ENCODE measurements at places on chromosomes 4 and X.
A peak's percentile ranks its signal among the peaks of the same experiment; 100 is the strongest.

DNA sequence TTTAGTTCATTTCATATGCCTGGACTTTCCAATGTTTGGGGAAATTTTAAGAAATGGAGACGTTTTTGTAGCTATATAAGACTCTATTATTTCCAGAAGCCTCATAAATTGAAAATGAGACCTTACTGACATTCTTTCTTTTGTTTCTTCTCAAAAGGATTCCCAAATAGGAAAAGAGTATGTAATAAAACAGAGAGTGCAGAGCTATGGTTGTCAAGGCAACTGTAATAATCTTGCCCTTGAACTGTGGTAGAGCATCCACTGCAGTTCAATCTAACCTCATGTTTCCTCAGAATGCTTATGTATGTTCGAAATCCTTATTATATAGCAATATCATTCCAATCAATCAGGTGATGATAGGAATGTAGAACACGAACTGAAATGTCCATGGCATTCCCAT is 54.1 kb downstream of the AMELX start:
- DNase-seq: no peak

DNA sequence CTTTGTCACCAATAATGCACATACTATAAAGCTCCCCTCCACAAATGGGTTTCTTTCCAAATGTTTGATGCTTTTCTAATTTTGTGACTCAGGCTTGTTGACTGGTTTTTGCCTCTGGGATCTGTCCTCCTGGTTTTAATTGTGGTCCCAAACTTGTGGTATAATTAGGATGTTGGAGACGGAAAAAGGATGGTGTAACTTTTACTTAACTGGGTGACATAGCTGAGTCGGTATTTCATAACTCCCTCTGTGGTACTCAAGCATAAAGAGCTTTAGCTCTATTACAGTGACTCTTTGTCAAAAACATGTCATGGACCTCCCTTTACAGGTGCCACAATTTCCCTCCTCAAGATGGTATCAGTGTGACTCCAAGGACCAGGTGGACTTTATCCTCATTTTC is 119.7 kb upstream of the RBPJ start:
- DNase-seq: no peak

GRCh38 chr4:184534511-184535391 is 60.4 kb upstream of the IRF2 start:
- no peak for DNase-seq

DNA sequence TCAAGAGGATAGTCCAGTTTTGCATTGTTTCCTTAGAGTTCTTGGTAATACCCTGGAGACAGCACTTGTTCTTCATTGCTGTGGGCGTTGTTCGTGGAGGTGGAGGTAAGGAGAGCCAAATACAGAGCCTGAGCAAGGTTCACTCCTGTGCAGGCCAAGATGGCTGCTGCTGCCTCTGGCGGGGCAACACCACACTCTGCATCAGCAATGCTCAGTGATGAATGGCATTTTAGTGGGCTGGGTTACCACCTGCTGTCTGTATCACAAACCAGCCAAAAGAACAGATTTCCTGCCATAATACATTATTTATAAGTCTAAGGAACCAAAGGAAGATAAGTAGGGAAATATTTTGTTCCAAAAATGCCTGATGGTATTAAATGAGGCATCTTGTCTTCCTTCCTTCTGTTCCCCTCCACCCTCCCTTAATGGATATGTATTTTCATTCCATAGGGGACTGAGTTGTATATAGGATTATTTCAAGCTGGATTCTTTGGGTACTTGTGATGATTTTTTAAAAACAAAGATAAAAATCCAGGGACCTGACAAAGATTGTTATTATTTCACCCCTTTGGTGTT is 61.6 kb upstream of the LIMCH1 start:
- no peak for DNase-seq

DNA sequence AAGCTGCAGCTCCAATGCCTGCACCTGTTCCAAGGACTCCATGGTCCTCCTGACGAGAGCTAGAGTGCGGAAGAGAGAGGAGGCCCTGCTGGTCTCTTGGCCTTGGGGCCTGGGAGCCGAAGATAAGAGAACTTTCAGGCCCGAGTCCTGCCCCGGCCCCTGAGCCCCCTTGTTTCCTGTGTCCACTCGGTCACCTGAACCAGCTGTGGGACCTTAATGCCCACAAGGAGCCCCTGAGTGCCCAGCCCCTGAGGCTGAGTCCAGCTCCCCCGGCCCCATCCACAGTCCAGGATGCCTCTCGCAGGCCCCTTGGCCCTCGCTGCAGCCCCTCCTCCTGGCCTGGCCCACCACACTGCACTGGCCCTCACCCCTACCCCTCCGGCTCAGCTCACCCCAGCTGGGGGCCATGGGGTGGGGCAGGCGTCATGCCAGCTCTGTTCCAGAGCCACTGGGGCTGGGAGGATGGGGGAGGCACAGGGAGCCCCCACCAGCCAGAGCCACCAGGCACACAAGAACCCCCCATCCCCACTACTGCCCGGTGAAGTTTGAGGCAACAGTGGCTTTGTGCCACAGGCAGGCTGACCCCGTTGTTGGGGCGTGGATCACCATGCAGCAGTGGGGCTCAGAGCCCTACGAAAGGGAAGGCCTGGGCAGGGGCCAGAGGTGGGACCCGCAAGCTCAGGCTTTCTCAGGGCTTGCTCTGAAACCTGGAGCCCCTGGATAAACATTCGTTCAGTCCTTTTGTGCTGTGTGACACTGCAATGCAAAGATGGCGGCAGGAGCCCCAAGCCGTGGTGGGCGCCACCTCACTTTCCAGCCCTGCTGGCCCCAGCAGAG is 14.1 kb downstream of the NAT8L start:
- DNase-seq: no peak

DNA sequence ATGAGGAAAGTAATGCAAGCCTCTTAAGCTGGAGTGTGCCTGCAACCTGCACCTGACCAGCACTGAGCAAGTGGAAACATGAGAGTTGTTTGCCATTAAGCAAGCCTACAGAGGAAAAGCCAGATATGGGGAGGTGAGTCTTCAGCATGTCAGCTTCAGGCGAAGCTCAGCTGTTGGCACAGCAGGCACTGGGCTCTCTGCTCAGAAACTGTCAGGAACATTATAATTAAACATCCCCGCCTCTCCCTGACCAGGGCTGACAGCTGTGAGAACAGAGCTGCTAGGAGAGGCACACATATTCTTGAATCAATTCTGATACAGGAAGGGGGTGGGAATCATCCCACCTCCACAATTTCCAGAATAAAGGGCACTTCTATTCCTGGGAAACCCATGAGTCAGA is 19.0 kb upstream of the DCX start:
- no peak for DNase-seq

- DNase-seq: no peak
Observed at GRCh38 chrX:131711478-131711867, 167.6 kb downstream of the OR13H1 start.

DNA sequence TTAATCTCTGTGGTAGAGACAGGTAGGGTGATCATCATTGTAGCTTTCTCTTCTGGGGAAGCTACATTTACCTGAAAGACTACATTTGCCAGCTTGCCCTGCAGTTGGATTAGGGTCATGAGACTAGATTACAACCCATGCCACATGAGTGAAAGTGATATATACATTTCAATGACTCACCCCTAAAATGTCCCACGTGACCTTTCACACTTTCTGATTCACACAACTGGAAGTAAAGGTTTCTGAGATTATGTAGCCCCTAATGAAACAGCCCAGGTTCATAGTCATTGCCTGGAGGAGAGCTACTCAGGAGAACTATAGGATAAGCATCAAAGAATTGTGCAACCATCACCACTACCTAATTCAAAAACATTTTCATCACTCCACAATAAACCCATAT is 17.8 kb downstream of the PDCL2 start:
- no peak for DNase-seq

DNA sequence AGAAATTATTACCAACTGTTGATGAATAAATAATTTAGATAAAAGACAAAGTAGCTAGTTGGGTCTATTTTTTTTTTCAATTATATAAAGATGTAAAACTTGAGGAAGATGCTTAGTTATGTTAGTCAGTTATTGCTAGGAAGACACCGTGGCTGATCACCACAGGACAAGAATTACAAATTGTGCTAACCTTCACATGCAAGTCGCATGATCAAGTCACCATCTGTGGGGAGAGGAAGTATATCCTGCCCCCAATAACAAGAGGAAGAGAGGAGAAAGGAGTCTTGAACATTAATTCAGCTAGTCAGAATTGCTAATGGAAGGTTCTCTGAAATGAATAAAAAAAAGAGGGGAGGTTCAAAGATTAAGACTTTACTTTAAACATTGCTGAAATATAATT is 52.3 kb downstream of the CPEB2 start:
- DNase-seq: no peak

DNA sequence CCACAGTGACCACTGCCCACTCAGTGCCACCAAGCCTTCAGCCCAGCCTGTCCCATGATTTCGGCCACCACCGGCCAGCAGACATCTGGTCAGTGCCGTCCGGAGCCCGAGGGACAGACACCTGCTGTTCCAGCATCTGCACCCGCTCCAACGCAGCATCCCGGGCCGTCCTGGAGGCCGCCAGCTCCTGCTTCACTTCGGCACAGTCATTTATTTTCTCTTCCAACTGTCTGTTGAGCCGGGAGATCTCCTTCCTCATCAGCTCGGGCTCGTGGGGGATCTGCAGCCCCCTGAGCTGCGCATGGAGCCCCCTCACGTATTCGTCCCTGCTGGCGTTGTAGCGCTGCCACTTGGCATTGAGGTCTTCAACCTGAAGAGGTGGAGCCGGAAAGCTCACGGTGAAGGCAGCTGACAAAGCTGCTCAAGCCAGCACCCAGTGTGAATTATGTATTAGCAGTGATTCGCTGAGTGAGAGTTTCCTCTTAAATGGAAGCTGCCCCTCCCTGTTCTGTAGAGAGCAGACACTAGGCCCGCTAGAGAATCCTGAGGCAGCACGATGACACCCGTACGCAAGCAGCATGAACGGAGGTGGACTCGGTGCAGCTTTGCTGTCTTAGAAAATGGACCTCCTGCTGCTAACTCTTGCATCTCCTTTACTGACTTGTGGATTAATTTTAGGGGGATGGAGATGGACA is 11.4 kb downstream of the TNIP2 start:
- no peak for DNase-seq

- no peak for DNase-seq
Observed at GRCh38 chrX:130057209-130057608, 53.1 kb downstream of the ELF4 start.

DNA sequence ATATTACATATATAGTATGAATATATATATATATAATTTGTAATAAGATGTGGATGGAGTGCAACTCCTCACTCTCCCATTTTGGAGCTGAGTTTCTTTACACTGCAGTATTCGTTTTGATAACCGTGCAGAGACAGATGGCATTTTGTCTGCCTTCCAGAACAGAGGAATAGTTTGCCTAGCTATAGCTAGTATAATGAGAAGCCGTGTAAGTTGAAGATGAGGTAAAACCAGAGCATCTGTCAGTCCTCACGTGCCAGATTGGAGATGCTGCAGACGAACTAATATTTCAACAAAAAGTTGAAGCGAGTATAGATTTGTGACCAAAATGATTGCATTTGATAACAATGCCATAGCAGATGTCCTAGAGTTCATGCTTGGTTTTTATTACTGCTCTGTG is 180.6 kb downstream of the FMR1NB start:
- DNase-seq: no peak

- DNase-seq: no peak
Observed at GRCh38 chr4:183503497-183504063, 1.3 kb upstream of the ING2 start.

- peak; percentile 59 for DNase-seq
Observed at GRCh38 chr4:40228497-40229365, 31.9 kb downstream of the RHOH start.

DNA sequence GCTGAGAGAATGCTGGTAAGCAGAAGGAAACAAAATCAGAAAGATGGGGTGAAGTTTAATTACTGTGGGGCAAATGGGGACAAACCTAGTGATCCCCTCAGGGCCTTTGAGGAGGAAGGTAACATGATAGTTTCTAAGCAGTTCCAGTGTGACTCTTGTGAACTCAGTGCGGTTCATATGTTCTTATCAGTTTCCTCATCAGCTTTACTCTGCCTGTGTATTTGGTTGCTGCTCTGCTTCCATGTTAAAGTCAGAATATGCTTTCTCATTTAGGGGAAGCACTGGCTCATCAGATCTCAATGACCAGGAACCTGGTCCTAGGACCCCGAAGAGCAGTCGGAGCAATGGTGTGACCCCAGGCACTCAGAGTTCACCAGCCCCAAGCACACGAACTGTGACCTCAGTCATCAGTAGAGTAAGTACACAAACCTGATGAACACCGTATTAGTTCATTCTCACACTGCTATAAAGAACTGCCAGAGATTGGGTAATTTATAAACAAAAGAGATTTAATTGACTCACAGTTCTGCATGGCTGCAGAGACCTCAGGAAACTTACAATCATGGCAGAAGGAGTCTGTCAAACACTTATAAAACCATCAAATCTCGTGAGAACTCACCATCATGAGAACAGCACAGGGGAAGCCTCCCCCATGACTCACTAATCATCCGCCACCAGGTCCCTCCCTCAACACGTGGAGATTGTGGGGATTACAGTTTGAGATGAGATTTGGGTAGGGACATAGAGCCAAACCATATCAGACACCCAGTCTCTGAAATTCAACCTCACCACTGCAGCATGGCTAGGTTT is 83.0 kb downstream of the SYTL5 start:
- DNase-seq: no peak

DNA sequence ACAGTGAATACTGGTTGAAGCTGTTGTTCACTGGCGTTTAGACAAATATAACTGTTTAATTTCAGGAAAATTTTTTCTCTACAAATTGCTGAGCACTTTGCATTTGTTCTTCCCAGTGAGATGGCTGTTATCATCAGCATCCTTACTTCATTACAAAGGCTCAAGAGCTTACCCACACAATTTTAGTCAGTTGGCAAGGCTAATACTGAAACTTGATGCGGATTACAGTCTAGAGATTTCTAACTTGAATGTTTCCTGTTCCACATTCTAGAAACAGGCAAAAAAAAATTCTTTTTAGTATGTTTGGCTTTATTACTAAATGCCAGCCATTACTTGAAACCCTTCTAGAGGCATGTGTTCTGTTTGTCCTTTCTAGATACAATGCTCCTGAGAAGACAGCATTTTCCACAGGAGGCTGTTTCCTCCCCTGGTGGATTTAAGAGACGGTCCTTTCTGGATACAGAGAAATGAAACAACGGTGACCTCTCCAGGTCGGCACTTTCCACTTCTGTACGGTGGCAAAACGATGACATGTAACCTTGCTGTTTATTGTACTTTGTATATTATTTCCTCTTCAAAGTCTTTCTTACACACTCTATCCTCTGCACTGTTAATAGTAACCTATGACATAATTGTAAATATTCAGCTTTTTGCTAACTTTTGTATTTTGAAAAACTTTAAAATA is 80.9 kb downstream of the RFC1 start:
- DNase-seq: no peak

DNA sequence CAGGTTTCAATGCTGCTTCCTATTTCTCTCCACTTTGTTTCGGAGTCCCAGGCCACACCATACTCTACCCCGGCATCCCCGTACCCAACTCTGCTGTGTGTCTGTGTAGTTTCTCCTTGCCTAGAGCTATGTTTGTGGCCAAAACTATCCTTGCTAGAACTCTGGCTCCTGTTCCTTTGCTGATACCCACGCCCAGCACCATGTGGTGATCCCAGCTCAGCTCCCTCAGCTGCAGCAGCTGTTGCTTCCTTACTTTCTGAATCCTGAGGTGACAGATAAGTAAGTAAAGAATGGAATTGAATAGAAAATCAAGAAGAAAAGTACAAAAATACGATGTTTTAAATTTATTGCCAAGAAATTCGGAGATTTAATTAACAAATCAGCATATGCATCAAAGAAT is 55.8 kb downstream of the CASP3 start:
- DNase-seq: no peak

- DNase-seq: no peak
Observed at GRCh38 chrX:39426101-39426500, 624.8 kb downstream of the MID1IP1 start.
